NCI-H1092 (cell line): ENCODE measurements at places on chromosomes 12 and 14.

DNA sequence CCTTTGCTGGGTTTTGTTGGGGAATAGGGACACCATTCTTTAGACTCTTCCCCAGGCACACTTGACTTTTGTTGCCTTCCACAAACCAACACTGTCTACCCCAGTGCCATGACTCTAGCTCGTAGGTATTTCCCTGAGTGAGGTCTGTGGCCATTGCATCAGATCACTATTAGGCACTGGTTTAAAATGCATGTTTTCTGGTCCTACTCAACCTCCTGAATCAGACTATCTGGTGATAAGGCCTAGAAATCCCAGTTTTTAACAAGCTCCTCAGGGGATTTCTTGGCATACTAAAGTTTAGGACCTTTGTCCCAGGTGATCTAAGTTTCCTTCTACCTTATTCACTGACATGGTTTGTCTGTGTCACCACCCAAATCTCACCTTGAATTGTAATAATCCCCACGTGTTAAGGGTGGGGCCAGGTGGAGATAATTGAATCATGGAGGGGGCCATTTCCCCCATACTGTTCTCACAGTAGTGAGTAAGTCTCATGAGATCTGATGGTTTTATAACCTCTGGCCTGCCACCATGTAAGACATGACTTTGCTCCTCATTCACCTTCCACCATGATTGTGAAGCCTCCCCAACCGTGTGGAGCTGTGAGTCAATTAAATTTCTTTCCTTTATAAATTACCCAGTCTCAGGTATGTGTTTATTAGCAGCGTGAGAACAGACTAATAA, 87.8 kb upstream of the PSMC1 start:
- DNase-seq = no peak

DNA sequence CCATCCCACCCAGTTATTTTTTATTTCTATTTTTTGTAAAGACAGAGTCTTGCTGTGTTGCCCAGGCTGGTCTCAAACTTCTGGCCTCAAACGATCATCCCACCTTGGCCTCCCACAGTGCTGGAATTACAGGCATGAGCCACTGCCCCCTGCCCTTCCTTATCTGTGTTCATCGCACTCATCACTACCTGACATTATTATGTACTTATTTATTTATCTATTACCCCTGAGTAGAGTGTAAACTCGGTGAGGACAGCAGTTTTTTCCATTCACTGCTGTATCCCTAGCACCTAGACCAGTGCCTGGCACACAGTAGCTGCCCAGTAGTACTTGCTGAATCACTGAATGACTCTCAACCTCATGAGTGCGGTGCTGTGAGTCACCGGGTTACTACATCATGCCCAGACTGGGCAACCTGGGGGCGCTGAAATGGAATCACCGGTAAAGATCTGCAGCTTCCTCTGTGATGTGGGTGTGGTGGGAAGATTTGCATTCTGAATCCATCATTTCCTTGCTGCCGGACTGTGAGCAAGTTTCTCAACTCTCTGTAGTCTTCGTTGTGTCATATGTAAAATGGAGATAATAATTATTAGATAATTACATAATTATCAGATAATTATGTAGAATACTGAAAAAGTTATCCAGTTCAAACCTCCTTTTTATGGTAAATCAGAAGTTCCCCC, 81.9 kb upstream of the USP44 start:
- no peak for DNase-seq

DNA sequence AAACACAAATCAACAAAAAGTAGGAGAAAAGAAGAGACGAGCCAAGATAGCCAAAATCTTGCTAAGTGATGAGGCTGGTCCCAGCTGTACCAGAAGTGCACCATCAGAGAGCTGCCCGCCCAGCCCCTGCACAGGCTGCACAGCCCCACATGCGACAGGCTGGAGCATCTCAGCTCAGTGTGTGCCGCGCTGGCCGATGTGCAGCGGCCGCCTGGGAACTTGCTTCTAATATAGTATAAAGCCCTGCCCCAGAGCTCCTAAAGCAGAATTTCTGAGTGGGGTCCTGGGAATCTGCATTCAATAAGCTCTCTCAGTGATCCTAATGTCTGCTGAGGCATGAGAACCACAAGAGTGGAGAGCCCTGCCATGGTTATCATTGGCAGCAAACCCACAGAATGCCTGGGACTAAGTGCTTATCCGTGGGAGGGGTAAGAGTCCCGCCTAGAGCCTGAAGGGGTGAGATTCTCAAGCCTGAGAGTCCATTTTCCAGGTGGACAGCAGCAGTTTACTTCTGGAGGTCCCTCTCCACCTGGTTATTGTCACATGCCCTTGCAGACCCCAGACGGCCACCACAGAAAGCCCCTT, 171.6 kb downstream of the DPF3 start:
- DNase-seq = no peak

- DNase-seq = no peak
Measured at GRCh38 chr14:23183479-23183878, at the start of gene SLC7A8. Gene SLC7A8 (minus strand): TSS chr14:23183660. CDS start chr14:23182914, 746 bp downstream.

DNA sequence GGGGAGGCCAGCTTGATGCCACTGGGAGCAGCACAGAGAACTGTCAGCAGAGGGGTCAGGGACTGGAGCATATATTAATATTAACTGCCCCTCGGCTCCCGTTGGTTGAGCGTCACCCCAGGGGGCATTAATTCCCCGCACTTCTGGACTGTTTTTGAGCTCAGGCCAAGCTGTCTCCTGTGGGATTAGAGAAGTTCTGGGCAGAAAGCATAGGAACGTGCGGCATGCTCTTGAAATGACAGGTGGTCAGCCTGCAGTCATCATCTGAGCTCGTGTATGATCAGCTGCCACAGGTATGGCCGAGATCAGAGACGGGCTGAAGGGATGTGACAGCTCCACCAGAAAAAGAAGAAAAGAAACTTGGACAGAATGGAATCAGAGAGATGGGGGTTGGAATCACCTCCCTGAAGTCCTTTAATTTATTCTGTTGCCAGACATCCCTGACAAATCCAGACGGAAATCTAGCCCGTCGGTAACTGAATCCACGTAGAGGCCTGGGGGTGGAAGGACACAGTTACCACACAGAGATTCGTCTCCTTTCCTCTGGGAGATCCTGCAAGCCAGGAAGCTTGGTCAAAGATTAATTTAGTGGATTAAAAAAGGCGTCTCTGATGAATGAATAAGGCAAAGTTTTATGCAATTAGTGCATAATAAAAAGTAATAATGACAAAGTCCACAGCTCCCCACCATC, 23.6 kb downstream of the NR1H4 start:
- DNase-seq = no peak

DNA sequence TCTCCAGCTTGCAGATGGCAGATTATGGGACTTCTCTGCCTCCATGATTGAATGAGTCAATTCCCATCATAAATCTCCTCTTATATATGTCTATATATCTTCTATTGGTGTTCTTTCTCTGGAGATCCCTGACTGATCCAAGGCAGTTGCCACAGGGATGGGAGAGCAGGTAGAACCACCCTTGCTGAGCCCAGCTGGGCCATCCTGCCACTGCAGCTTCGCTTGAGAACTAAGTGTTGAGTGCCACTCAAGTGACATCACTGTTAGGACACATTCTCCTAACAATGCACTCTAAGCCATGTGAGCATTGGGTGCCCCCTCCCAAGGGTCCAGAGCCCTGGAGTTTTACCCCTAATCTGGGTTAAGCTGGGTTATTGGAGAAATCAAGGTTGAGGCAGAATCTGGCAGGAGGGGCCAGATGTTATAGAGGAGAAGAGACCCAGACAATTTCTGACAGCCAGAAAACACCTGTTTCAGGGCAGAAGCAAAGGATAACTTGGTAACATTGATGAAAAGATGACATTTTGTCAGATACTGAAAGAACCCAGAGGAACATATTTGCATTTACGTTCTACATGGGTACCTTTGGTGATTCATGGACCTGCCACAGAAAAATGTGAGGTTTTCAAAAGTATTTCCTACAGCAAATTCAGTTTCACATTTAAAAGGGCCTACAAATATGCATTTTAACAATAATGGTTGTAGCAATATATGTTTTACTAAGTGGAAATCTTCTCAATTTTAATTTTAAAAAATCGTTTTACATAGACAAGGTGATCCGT, 57.2 kb upstream of the MAX start:
- DNase-seq = no peak

DNA sequence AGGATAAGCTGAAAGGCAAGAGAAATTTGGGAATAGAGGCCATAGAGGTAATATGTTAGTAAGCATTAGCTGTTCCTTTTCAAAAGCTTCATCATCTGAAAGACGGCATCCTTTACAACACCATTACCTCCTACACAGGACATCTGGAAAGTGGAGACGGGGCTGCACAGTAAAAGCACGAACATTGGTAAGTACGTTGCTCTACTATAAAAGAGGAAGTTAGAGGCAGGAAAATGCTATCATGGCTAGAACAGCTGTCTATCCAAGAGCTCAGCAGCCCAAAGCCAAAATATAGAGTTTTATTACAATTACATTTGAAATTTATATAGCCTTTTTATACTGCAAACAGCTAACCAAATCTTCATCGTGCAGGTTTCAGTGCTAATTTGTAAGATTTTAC, 172.3 kb upstream of the GRIP1 start:
- no peak for DNase-seq

DNA sequence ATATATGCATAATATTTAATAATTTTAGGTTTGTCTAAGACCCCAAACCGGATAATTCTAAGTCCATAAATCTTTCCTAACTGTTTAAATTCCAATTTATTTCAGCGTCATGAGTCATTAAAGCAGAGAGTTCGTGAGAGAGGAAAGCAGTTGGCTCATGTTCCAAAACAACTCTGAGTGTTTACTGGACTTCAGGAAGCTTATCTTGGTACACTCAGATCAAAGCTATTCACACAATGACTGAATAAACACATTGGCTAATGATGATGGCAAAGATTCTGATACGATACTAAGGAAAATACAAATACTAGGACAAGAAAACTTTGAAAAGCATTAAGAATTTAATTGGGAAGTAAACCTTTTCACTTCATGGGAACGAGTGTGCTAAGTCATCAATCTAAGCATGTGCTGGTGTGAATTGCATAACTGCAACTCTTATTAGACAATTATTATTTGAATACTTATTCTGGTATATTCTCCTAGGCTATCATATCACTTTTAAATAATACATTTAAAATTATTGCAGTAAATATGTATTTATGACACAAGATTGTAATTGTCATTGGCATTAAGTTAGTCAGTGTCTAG, 34.8 kb upstream of the CLEC14A start:
- no peak for DNase-seq

GRCh38 chr12:72141381-72141780, 130.8 kb upstream of the TRHDE start:
- no peak for DNase-seq

DNA sequence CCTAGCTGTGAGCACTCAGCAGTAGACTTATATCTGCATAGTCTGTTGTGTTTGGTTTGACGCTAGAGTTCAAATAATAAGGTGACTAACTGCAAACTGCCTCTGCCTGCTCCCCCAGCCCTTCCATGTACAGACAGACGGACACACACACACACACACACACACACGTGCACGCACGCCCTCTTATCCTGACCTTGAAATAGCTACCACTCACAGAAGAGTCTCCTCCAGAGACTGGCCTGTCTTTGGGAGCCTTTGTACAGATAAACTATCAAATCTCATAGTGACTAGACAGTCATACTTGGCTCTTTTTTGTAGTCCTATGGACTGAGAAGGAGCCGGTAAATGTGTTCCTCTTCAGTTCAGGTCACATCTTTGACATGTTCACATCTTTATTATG, 158.4 kb downstream of the FBXL14 start:
- no peak for DNase-seq

DNA sequence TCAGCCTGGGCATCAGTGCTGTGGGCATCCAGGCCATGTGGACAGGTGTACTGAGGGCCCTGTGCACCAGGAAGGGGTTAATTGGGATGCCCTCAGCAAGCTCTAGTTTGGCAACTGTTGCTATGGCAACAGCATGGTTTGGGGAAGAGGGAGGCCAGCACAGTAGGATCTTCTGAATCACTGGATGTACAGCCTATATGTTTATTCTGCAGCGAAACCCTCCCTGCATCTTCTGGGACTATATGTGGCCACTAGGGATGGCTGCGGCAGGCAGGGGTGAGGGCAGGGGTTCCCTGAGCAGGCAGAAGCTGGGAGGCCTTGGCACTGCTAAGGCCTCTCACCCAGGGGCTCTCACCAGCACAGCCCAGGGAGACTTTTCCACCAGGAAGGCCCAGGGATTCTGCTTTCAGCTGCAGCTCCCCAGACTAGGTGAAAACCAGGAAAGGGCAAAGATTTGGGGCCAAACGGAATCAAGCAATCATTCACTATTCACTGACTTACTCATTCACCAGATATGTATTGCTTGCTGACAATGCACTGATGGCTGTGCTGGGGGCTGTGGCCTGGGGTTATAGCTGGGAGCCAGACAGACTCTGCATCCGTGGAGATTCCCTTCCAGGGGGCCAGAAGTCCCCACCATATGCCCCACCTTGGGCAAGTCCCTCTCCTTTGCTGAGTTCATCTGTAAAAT, 42.8 kb downstream of the IRF2BPL start:
- no peak for DNase-seq

GRCh38 chr12:120496413-120497340, 764 bp downstream of the DYNLL1 start:
- DNase-seq = no peak

- no peak for DNase-seq
Measured at GRCh38 chr14:24213866-24214662, 776 bp upstream of the CHMP4A start.

DNA sequence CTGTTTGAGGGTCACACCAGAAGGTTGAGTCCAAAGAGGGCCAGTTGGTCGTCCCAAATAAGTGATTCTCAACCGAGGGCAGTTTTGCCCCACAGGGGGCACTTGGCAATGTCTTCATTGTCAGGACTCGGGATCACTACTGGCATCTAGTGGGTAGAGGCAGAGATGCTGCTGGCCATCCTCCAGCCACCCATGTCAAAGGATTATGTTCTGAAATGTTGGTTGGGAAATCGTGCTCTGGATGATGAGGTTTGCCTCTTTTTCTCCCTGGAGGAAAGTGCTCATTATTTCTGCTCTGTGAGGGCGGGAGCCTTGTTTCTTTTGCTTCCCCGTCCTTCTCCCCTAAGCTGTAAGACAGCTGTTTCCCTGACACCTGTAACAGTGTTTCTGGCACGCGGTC, 3.6 kb downstream of the ZNF839 start:
- DNase-seq = peak; percentile 5

- no peak for DNase-seq
Measured at GRCh38 chr12:71356569-71356968, 83.0 kb upstream of the LGR5 start.

GRCh38 chr12:47385653-47386052, 305.9 kb upstream of the AMIGO2 start:
- DNase-seq = no peak

DNA sequence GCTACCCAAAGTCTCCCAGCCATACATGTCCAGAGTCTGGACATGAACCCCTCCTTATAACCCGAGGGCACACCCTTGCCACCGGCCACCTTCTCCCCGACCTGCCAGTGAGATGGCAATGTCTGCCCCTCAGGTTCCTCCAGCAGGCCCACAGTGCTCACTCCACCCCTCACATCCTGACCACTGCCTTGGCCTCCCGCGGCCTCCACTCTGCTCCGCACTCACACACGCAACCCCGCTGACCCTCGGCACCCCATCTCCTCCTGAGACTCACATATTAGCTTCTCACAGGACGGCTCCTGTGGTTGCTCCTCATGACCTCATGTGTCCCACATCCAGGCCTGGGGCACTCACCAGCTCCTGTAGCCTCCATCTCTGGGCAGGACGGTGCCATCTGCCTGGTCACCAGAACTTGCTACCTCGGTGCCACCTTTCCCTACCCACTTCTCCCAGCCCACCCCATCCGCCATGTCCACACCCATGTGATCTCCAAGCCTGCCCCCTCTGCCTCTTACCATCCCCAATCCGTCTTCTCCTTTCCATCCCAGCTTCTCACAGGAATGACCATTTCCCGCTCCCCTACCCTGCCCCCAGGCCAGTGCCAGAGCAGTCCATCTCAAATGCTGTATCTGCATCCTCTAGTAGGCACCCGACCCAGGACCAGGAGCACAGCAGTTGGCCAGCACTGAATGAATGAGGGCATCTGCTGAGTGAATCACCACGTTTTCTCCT, 198.6 kb upstream of the DIO3 start:
- no peak for DNase-seq
